CMK (cell line): ENCODE measurements at places on chromosomes 12 and 14.

DNA sequence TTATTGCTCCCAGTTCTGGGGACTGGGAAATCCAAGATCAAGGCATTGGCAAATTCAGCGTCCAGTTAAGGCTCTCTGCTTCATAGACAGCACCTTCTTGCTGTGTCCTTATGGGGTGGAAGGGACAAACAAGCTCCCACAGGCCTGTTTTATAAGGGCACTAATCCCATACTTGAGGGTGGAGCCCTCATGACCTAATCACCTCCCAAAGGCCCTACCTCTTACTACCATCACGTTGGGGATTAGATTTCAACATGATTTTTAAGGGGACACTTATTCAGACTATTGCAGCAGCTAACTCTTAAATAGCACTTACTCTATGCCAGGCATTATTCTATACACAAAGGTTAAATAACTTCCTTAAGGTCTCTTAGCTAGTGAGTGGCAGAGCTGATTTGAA lies 17.3 kb downstream of the TOGARAM1 start:
- no peak for DNase-seq

DNA sequence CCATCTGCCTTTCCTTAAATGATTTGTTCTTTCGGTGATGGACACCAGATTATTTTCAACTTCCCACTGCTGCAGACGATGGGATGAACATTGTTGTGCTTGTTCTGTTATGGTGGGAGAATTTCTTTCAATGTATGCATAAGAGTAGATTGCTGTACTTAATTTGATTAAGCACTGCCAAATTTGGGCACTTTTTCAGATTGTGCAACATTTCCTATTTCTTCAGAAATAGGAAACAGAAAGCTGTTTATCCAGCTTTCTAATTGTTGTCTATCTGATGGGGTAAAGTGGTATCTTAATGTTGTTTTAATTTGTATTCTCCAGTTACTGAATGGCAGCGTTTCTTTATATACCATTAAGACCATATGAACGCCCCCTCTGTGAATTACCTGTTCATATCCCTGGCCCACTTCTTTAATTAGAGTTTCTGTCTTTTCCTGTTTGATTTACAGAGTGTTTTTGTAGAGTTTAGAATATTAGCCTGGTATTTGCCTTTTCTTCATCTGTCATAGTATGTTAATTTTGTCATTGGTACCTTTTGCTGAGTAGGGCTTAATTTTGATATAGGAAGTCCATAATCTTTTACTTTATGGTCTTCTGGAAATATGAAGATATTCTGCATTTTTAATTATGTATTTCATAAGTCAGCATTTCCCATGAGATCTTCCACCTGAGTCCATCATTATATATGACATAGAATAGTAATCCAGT lies 59.6 kb downstream of the DIP2B start:
- no peak for DNase-seq

DNA sequence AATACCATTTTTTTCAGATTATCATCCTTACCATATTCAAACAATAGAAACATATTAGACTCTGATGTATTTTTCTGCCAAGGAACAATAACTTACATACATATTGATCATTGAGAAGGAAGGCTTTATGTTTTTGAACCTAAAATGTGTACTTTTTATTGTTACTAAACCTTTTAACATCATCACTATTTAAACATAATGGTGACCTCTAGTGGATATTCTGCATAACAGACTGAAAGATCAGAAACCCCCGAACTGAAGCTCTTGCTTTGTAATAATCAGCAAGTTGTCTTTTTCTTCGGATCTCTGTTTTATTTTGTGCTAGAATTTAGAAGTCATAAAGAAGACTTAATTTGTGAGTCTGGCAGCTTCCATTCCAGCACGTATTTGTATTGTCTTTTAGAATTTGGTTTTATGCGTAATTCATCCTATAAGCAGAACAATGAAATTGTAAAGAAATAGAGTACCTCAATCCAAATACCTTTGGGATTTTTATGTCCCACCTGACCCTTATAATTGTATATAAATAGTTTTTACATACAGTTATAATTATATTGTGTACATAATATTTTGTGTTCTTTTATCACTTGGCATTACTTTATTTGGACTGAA lies 125.9 kb upstream of the ATF1 start:
- no peak for DNase-seq

DNA sequence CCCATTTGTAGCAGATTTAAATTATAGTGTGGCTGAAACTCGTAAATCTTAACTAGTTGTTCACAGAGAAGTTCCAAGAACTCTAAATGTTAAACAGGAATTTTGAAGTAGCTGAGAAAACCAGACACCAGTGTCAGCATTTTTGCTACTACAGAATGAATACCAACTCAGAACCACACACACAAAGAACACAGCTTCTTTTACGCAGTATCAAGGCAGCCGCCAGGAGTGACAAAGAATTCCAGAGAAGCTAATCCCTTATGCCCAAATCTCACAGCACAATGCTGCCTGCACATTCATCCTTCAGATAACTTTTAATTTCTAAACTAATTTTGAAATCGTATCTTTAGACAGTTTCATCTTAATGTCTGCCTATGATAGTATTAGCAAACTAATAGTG lies 37.4 kb downstream of the SLC6A15 start:
- no peak for DNase-seq

- no peak for DNase-seq
Measured at GRCh38 chr14:99552572-99553216, 51.3 kb downstream of the CCDC85C start.

DNA sequence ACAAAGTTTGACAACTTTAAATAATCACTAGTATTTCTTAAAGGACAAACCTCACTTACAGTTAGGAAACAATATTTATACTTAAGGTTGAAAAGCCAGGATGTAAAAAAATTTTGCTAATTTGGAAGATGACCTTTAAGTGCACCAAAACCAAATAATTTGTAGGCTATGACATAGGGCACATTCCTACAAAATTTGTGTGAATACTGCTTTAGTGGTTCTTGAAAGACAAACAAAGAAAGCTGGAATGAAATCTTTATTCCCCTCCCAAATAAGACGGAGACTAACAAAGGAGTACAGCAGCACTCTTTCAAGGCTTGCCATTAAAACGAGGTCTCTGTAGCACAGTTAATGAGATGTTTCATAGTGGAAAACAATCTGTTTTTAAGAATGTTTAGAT lies 45.6 kb downstream of the MSRB3 start:
- no peak for DNase-seq
